Renal pelvis (tissue), 12 donors: ENCODE measurements at places on chromosomes 7 and 10.

- peak; percentile 39 for DNase-seq
These were observed 16.2 kb upstream of the DLD start for GRCh38 chr7:107874605-107875446.

DNA sequence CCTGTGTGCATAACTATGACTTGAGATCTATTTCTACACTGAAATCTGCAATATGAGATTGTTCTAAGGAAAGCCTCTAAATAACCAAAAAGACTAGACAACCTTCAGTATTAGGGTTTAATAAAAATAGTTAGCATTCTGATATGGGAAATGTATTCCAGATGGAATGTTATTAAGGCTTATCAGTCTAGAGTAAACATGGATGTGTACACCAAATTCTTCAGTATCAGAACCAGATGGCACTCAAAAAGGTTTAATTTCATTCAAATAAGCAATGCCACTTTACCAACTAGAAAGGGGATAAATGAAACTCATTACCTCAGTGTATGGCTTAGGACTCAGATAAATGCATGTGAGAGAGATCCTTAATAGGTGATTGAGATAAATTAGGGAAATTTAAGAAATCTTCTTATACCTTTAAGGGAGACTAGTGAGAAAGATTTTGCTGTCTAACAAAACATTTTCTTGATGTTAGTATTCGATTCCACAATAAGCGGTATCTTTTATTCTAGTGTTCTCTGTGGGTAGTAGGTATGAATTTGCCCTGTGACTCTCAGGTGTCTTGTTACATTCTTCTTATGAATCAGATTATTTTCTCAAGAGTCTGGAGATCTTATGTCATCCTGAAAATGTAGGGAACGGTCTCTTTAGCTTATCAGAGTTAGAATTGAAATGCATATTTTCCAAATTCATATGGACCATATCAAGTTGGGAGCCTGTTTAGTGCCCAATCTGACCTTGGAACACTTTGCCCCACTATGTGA lies 159.2 kb downstream of the PRKG1 start:
- no peak for DNase-seq

GRCh38 chr10:131695496-131696165 lies 205.2 kb upstream of the PPP2R2D start:
- no peak for DNase-seq

- DNase-seq, result no peak
These were observed 499.6 kb downstream of the MAGI2 start for GRCh38 chr7:78953726-78954363.

GRCh38 chr10:102435529-102436233 lies 3.3 kb upstream of the CUEDC2 start:
- DNase-seq, result no peak

DNA sequence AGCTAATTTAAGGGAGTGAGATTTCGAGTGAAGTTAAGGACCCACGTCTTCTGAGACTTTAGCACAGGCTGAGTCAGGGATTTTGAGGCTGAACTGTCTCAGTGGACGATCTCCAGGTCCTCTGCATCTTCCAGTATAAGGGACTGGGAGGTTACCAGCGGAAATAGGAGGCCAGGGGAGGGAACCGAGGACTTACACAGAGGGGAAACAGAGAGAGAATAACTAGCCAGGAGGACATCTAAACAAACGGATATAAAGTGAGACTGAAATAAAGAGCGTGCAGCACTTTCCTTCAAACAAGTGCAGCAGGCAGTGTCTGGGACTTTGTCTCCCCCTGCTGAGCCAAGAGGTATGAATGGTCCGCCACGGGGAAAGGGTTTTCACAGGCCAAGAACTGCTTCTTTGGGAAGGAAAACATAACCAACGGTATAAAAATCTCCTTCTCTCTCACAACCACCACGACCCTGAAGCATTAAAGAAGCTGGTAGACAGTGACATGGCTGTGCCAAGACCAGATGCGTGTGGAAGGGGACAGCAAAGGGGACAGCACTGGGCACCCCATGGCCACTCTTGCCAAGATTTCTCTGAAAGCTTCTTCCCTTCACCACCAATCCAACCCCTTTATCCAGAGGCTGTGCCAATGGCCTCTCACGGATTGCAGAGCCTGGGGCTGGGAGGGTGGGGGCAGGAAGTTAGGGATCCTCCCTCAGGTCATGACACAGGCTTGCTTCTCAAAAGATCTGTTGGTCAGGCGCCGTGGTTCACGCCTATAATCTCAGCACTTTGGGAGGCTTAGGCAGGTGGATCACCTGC lies 72.0 kb downstream of the SLC37A3 start:
- peak; percentile 69 for DNase-seq

DNA sequence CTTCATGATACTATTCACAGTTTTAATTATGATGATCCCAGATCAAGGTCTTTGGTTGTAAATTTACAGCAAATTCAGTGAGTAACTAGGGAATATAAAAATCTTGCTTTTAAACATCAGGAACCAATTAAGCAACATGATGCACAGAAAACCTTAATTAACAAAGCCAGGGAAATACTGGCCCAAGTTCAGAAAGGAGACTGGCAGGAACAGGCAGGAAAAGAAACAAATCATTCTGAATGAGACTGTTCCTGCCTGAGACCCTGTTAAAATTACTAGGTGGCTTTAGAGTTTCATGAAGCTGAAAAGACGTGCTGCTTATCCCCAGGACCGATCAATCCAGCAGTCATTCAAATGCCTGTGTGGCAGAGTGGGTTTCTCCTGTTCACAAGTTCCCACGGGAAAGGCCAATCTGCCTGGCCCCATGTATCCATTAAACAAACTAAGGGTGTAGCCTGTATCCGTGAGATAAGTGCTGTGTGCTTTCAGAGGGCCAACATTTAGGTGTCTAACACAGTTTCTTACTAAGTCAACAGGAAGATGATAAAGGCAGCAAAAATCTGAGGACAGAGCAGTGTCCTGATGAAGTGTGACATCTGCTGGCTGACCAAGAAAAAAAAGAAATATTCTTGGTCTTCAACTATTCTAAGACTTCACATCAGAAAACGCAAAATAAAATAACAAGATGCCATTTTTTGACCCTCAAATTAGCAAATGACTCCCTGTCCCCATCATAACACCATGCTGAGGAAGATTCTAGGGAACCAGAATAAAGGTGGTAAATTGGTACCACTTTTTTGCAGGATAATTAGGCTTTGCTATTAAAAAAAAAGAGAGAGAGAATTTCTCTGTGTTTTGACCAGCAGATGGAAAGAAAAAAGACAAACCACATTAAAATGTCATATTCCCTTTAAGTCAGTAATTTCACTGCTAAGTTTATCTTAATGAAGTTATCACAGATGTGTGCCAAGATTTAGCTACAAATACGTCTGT lies 34.2 kb downstream of the PUS7 start:
- peak; percentile 24 for DNase-seq
